ENCODE measurements at places on chromosomes 3 and 15. TPM values are rescaled to one million over a fixed set of nuclear protein-coding genes. Genes with fewer than 3 reads are reported as not detected.

PATL2 gene
- not detected for total RNA-seq

CLRN1 gene
- total RNA-seq = not detected

LYZL4 gene
- total RNA-seq = not detected

TF gene
- not detected for total RNA-seq

NAALADL2 gene
- 19.2 TPM for total RNA-seq

DGKG gene
- total RNA-seq = 2.5 TPM

CISH gene
- 0.90 TPM for total RNA-seq

TRIM42 gene
- not detected for total RNA-seq

GPR160 gene
- total RNA-seq = 0.28 TPM

GRCh38 chr3:13879946-13880810 lies at the start of gene WNT7A:
WNT7A (minus strand) TSS chr3:13880071; CDS start chr3:13879816, 255 bp downstream.
- DNase-seq = no peak
- H3K27me3 ChIP-seq = peaks cover 40% of the 10 kb centered on the region
- no peaks in the 10 kb centered on the region for H3K36me3 ChIP-seq
- H3K27ac ChIP-seq = no peak within 1 kb of the TSS
- no peak within 1 kb of the TSS for H3K4me3 ChIP-seq

DNA sequence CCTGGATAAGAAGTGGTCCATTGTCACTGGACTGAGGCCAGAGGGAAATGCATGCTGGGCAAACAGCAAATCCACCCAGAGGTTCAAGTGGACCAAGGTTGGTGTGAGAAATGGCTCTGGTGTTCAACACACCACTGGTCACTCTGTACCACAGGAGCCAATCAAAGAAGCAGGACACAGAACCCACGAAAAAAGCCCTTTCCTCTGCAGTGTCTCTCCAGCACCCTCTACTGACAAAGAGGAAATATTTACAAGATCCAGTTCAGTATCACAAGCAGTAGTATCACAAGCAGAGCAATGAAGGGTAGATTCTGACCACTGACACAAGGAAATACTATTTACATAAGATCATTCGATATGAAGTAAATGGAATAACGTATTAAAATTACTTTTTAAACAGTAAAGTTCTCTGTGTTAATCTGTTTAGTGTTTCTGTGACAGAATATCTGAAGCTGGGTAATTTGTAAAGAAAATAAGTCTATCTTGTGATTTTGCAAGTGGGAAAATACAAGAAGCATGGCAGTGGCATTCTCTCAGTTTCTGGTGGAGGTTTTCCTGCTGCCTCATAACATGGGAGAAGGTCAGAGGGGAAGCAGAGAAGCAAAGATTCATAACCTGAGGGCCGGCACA lies 390.7 kb downstream of the EFHB start:
- no peak for DNase-seq
- H3K36me3 ChIP-seq = no peaks in the 10 kb centered on the region
- no peaks in the 10 kb centered on the region for H3K4me1 ChIP-seq
- H3K27me3 ChIP-seq = no peaks in the 10 kb centered on the region
- no peak overlapping the region for H3K27ac ChIP-seq
- H3K4me3 ChIP-seq = no peak overlapping the region

GRCh38 chr3:14352002-14352627 lies 50.3 kb upstream of the SLC6A6 start:
- H3K27me3 ChIP-seq = peaks cover 17% of the 10 kb centered on the region
- H3K4me3 ChIP-seq = no peak overlapping the region
- DNase-seq = peak; percentile 7
- no peaks in the 10 kb centered on the region for H3K36me3 ChIP-seq
- peaks cover 4% of the 10 kb centered on the region for H3K4me1 ChIP-seq
